ENCODE measurements at places on chromosomes 4 and X.

GRCh38 chrX:50698944-50699343 lies 115.0 kb downstream of the SHROOM4 start:
- no peak for DNase-seq

DNA sequence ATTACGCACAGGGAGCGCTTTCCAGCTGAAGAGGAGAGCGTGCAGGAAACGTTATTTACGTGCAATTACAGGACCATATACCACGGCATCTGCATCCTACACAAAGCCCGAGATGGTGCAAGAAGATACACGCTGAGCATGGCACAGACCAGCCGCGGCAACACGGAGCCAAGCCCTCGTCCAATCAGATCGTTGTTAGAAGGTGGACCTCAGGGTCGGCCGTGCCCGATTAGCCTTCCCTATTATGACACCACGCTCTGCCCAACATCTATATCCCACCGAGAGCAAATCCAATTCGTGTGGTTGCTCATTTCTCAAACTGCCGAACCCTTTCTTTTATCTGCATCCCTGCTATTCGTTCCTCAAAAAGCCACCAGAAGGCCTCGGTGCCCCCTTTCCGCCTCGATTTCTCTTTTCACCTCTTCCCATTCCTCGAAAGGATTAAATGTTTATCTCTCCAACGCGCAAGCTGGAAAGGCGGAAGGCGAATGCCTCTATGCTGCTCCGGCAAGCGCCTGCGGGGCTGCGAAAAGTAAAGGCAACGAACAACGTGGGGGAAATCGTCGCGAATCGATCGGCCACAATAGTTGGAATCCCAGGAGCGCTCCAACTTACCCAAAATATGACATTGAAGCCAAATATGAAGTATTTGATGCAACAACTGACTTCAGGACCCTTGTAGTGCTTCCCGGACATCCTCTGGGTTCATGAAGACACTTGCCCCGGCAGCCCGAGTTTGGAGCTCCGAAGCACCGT lies 702 bp downstream of the TSPAN5 start:
- DNase-seq, result peak; percentile 77

DNA sequence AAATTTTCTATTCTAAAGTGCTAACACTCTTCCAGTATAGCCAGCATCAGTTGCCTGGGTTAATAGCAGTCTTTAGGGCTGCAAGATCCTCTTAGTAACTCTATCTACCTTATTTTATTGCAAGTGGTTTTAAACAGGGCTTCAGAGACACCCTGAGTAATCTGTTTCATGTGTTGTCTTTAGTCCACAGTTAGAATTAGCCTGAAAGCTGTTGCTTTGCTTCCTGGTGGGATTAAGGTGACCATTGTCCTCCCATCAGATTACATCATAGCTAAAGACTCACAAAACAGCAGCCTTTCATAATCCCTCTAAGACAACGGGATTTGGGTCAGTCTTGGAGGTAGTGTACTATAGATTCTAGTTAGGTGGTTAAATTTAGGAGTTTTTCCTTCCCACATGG lies 7.5 kb downstream of the UCHL1 start:
- DNase-seq, result no peak

DNA sequence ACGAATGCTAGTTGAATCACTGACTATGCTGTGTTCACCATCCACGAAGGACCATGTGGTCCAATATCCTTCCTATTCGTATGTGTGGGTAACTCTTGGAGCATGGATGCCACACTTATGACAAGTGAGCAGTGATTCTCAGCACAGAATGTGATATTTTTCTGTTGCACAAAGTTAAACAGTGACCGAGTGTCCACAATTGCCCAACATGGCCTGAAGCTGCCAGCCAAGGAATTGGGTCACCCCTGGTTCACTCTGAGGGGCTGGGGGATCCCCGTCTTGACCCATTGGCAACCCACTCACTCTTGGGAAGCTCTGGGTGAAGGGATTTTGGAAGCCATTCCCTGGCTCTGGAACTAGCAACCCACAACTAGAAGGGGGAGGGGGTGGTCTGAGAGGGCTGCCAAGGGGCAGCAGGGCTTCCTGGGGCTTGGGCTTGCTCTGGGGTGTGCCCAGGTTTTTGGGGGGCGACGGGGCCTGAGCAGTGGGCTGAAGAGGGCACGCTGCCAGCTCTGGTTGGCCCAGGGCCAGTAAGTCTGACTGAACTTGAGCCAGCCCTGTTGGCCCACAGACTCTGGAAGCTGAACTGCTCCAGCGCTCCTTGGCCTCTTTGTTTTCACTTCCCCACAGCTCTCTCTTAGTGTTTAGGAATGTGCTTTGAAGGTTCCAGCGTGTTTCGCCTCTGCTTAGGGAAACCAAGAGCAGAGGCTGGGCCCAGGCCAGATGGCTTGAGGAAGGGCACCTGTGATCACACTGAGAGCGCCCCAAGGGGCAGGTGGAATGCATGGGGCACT lies 43.1 kb upstream of the BCOR start:
- no peak for DNase-seq

Measured in hematopoietic multipotent progenitor cell treated with erythropoietin and hydrocortisone succinate and interleukin-3 and kit ligand, for 4 days (in vitro differentiated cells).